ENCODE measurements at places on chromosomes 2 and 18.
A peak's percentile ranks its signal among the peaks of the same experiment; 100 is the strongest.

- DNase-seq, result no peak
Measured at GRCh38 chr2:7686016-7686385, 768.8 kb downstream of the RNF144A start.

GRCh38 chr2:15675456-15676195, 84.0 kb downstream of the DDX1 start:
- no peak for DNase-seq

- DNase-seq, result peak; percentile 73
Measured at GRCh38 chr2:69565431-69565839, 78.1 kb downstream of the AAK1 start.

DNA sequence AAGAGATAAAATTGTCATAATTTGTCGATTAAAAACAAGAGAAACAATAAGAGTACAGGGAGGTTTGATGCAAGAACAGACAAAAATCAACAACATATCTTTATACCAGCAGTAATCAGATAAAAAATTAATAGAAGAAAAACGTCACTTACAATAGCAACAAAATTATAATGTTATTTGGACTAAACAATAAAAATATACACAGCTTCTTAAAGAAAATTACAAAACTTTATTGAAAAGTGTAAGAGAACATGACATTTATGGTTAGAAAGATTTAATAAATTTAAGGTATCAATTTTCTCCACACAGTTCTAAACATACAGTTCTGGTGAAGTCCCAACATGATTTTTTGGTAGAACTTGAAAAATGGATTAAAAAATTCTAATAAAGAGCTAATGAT, 12.8 kb downstream of the RNF138 start:
- DNase-seq, result no peak

- no peak for DNase-seq
Measured at GRCh38 chr2:74249406-74250122, 51.1 kb downstream of the MTHFD2 start.

DNA sequence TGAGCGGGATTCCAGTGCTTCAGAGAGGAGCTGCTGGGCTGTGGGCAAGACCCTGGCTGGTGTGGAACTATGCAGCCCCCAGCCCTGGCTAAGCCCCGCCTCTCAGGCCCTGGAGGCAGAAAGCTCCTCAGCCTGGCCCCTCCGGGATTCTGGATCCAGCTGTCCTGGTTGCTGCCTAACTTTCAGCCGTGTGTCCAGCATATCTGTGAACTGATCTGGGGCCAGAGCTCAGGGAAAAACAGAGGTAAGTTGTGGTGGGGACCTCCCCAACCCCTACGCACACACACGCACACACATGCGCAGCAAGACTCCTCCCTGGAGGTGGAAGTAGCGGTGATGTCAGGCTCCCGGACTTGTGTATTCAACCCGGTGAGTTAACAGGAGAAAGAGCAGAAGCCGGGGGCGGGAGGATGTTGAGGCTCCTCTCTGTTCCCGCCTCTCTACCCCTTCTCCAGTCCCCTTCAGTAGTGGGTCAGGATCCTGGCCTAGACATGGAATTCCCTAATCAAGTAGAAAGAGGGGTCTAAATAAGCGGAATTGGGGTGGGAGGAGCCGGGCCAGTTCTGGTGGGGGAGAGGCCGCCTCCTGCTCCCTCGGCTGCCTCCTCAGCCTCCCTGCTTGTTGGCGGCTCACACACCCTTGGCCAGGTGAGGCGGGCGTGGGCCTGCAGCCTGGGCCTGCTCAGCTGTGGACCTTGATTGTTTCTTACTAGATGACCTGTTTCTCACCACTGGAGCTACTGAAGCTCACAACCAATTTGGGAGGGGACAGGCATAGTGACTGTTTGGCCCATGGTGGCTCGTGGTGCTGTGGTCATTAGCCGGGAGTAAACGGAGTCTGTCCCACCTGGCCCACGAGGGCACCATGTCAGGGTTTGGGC, 33.4 kb downstream of the SIX2 start:
- no peak for DNase-seq

GRCh38 chr2:206756816-206757215, 8.3 kb downstream of the MDH1B start:
- no peak for DNase-seq

DNA sequence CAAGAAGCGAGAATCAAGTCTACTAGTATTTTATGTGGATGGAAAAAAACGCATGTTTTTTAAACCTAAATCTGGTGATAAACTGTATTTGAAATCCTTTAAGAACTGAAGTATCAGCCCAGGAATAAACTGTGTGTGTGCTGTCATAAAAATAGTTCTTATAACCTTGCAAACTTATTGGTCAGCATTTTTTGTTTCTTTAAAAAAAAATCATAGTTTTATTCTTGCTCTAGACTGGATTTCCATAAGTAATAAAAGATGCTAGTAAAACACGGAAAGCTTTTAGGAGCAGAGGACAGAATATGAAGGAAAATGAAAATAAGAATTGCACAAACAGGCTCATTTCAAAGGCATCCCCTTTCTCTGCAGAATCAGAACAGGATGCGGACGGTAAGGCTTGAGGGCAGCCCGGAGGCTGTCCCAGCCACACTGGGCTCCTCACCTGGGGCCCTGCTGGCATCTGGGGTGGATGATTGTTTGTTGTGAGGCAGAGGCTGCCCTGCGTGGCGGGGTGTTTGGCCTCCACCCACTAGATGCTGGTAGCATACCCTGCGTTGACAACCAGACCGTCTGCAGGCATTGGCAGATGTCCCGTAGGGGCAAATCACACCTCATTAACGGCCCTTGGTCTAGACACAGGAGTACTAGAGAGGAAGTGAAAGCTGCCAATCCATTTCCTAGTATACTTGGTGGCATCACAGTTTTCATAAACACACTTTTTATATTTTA, 52.5 kb downstream of the MBP start:
- no peak for DNase-seq

DNA sequence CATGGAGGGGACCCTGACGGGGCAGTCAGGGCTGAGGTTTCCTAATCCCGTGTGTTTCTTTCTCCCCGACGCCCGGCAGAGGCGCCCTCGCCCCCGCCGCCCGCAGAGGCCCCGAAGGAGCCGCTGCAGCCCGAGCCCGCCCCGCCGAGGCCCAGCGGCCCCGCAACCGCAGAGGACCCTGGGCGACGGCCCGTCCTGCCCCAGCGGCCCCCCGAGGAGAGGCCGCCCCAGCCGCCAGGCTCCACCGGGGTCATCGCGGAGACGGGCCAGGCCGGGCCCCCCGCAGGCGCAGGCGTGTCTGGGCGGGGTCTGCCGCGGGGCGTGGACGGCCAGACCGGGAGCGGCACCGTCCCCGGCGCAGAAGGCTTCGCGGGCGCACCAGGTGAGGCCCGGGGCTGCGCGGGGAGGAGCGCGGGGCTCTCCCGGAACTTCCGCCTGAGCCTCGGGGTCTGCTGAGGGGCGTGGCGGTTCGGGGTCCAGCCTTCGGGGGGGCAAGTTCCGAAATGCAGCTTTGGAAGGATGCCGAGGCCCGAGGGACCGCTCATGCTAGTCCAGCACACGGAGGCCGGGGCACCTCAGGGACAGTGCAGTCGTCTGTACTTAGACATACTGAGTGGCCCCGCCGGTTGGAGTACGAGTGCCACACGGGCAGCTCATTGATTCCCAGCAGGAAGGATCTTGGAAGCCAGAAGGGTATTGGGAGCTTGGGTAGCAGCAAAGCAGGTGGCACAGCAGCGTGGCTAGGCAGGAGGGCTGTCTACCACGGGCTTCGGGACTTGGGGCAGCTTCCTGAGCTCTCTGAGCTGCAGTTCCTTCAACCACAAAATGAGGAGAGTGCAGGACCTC, 60.1 kb downstream of the EMILIN2 start:
- peak; percentile 47 for DNase-seq

- DNase-seq, result no peak
Measured at GRCh38 chr2:107684421-107684820, 142.3 kb upstream of the RGPD4 start.

DNA sequence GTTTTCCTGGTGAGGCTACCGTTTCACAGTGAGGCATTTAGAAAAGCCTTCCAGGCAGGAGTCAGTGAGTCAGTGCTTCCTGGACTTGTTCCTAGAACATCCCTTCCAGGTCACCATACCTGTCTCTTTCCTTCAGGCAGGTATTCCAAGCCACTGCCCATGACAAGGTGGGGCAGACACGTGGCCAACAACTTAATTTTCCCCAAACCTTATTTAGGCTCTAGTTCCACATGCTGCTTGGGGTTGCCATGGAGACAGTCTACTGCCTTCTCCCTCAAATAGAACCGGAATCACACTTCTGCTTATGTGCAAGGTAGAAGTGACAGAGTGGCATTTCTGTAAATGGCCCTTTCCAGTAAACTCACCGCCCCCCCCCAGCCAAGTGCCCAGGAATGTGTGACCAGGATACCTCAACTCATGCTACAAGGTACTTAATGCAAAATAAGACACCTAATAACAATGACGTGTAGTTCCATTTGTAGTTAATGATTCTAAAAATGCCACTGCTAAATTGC, 258.3 kb downstream of the PRKCE start:
- DNase-seq, result no peak

DNA sequence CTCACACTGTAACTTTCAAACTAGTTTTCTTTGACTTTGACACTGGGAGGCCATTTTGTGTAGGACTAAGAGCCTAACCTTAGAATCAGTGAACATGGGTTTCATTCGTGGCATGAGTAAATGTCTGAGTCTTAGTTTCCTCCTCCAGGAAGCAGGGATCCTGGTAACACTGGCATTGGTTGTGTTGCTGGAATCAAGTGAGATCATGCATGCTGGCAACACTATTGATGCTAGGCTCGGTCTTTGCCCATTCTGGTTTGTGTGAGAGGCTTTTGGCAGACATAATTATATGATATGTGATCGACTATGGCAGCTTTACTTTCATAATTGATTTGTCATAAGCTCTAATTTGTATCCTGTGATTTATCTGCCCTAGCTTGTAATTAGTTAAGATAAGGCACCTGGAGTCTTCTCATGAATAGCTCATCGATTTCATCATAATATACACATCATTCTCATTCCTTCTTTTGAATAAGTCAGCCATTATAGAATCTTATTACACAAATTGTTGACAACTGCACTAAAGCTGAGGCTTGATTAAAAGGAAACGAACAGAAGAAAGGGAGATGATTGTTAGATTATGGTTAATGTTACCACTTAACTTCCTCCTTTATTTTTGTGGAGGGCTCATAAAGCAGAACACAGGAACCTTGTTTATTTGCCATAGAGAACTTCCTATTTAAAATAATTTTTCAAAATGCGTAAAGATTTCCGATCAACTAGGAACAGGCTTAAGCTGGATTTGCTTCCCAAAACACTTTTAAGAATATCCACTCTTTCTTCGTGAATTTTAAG, 12.6 kb downstream of the PPP1R1C start:
- no peak for DNase-seq

DNA sequence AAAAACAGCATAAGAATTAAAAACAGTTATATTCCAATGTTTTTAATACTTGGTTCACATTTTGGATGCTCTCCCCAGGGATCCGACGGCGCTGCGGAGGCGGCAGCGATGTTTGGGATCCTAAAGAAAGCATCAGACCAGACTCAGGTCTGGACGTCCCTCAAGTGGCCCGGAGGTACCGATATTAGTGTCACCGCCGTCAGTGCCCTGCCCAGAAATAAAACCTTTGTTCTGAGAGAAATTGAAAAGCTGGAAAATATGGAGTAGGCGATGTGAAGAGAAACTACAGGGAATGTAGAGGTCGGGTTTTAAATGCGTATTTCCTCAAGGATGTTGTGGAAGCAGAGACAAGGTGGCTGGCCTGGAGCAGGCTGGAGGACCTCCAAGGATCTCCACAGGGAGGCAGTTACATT, 683 bp upstream of the TBC1D8 start:
- no peak for DNase-seq

GRCh38 chr2:101223814-101224231, 28.9 kb upstream of the CNOT11 start:
- peak; percentile 39 for DNase-seq

DNA sequence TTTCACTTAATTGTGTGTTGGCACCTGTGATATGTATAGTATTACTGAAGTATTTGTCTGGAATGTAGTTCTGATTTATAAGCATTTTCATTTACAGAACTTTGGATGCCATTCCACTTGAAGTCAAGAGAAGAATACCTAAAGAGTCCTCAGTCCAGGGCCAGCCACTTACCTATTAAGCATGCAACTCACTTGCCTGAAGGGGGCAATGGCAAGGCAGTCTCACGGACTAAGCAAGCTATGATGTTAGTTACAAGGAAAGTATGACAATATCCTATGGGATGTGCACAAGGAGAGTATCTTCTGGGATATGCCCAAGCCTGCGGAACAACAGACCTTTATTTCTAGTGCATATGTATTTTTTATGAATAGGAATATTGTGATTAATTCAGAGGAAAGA, 369.4 kb upstream of the GCFC2 start:
- no peak for DNase-seq

GRCh38 chr2:135248611-135249010, 196.5 kb downstream of the RAB3GAP1 start:
- no peak for DNase-seq

DNA sequence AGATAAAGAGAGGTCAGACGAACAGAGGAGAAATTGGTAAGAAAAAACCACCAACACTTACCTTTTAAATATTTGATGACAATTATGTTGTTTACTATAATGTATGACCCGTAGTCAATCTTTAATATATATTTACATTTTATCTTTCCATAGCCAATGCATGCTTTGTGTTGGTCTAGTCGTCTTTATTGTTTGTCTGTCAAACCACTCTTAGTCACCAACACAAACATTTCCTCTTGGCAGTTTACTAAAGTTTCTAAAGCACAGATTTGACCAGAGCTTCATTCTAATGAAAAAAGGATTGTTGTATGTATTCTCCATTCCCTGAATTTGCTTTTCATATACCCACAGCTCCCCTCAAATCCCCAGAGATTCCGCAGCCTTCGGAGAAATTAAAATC, 784.7 kb upstream of the PIK3C3 start:
- no peak for DNase-seq

GRCh38 chr18:32980896-32981295, 208.1 kb upstream of the KLHL14 start:
- DNase-seq, result no peak

- DNase-seq, result peak; percentile 58
Measured at GRCh38 chr2:15965564-15966019, 25.2 kb downstream of the MYCN start.

DNA sequence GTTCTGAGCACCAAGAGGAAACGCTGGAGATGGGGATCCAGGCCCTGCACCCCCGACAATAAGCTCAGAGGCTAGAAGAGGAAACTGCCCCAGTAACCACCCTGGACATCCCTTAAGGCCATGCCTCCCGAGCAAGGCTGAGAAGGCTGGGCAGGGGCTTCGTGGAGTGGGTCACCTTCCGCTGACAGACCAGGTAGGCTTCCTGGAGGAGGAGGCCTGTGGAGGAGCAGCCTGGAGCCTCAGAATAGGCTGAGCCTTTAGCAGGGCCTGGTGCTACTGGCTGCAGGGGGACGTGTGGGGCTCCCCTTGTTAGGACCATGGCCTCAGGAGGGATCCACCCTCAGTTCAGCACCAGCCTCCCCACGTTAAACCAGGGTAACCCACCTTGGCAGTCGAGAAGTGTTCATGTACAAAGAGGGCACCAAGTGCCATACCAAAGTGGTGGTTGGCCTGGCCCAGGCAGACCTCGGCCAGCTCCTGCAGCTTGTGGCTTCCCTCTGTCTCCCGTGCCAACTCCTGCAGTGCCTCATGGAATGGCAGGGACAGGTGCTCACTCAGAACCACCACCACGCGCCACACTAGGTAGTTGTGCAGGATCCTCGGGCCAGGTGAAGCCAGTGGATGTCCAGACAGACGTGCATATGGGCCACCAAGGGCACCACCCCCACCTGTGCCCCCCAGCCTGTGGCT, 28.5 kb upstream of the ALPP start:
- no peak for DNase-seq

- no peak for DNase-seq
Measured at GRCh38 chr2:241091734-241092445, 10.2 kb downstream of the MTERF4 start.

GRCh38 chr2:196136151-196136550, 35.2 kb downstream of the STK17B start:
- no peak for DNase-seq

All from stimulated activated CD4-positive, alpha-beta T cell treated with anti-CD3 and anti-CD28 coated beads, Interleukin-4, amount 100 ng/mL, for 24 hours (primary cell).